Right ventricle myocardium superior (tissue), 1 donor: ENCODE measurements at places on chromosomes 6 and 20.

GRCh38 chr20:31916708-31917107, 35.1 kb downstream of the PDRG1 start:
- no peak for DNase-seq

DNA sequence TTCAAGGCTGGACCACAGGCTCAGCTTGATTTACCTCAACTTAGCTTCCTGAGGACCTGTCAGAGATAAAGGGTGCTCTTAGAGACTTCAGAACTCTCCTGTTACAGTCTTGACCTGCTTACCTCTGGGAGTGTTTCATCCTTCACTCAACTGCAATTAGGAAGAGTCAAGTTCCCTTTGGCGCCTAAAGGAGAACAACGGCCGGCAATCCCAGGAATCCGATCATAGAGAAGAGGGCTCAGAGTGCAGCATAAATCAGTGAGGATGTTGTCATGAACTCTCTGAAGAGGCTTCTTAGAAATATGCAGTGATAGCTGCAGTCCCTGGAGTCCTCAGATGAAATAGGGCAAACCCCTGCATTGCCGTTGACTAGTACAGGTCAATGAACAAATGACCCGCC, 36.4 kb downstream of the LYRM2 start:
- no peak for DNase-seq

- peak; percentile 62 for DNase-seq
These were observed 61.6 kb downstream of the SRC start for GRCh38 chr20:37407573-37408002.

- no peak for DNase-seq
These were observed 41.3 kb upstream of the NOP56 start for GRCh38 chr20:2610941-2611720.
